Dermis microvascular lymphatic vessel endothelial cell (primary cell): ENCODE measurements at places on chromosomes 13 and 19. TPM values are rescaled to one million over a fixed set of nuclear protein-coding genes. Genes with fewer than 3 reads are reported as not detected.

- no peak for DNase-seq
Measured at GRCh38 chr19:3536429-3537100, 2.4 kb upstream of the TEKTIP1 start.

ALG5 gene
- total RNA-seq, result 29.8 and 34.4 TPM in 2 replicates

TMEM255B gene
- total RNA-seq, result 45.6 and 51.7 TPM in 2 replicates

DNA sequence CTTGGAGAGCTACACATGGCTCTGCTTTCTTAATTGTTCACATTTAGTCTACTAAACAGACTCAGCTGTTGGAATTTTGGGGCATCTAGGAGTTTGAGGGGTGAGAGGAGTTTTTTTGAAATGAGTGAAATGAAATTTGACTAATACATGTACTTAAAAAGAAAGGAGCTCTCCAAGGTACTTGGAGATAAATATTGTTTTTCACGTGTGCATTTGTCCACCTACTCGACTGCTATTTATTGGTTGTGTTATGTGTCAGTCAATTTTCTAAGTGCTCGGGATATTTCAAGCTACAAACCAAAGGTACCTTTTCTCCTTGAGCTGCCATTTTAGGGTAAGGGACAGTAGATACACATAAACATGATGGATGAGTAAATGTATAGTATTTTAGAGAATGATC is 697.0 kb downstream of the LIG4 start:
- DNase-seq, result peak; percentile 32

CYP4F2 gene
- not detected in 2 replicates for total RNA-seq

DNA sequence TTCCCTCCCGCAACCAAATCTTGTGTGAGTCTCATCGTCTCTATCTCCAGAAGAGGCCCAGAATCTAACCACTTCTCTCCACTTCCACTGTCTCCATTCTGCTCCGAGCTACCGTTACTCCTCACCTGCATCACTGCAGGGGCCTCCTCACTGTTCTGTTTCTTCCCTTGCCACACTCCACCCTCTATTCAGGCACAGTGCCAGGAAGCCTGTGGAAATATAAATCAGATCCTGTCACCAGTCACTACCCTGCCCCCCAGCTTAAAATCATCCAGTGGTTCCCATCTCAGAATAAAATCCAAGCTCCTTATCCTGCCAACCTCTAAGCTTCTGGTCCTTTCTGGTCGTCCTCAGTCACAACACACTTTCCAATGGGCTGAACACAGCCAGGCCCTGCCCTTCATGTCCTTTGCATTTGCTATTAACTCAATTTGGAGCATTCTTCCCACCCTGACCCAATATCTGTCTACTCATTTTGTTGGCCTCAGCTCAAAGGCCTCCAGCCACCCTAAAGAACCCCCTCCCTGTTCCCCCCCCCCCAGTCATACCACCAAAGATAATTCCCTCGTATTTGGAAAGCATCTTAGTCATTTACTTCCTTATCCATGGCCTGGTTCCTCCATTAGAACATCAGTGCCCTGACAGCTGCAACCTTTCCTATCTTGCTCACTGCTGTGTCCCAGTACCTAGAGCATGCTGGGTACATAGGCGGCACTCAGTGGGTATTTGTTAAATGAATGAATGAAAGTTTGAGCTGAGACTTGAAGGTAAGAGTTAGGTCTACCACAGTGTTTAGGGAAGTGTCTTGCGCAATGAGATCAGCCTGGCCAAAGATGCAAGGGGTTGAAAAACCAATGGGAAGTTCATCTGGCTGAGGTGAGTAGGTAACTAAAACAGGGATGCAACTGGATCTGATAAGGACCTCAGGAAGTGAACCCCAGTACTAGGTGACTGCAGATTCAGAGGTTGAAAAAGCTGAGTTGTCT is 24.4 kb downstream of the ZNF175 start:
- DNase-seq, result no peak

ZSCAN4 gene
- total RNA-seq, result not detected in 2 replicates

- DNase-seq, result no peak
Measured at GRCh38 chr13:39040206-39040605, 1.9 kb downstream of the NHLRC3 start.

ZIC5 gene
- under 0.01 TPM in 2 replicates for total RNA-seq

DNA sequence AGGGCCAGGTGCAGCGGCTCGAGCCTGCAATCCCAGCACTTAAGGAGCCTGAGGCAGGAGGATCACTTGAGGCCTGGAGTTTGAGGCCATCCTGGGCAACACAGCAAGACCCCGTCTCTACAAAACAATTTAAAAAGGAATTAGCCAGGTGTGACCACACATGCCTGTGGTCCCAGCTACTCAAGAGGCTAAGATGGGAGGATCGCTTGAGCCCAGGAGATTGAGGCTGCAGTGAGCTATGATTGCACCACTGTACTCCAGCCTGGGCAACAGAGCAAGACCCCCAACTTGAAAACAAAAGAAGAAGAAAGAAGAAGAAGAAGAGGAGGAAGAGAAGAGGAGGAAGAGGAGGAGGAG is 47.7 kb downstream of the LATS2 start:
- no peak for DNase-seq

GRCh38 chr13:78759704-78760103 is 100.7 kb upstream of the OBI1 start:
- no peak for DNase-seq

DNA sequence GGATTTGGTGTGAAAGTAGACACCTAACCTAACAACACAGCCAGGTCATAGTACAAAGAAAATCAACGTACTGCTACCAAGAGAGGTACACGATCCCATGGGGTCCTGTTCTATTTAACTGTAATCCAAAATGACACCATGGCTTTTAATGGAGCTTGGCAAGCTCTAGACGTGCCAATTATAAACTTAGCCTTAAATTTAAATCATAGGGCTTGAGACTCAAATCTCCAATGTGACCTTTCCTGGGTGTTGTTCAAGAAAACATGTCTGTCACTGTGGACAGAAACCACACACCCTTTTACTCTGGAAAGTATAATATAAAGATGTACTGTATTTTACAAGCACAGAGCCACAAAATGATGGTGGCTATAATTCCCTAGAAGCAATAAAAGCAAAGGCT is 299.3 kb downstream of the ENOX1 start:
- DNase-seq, result no peak

DNA sequence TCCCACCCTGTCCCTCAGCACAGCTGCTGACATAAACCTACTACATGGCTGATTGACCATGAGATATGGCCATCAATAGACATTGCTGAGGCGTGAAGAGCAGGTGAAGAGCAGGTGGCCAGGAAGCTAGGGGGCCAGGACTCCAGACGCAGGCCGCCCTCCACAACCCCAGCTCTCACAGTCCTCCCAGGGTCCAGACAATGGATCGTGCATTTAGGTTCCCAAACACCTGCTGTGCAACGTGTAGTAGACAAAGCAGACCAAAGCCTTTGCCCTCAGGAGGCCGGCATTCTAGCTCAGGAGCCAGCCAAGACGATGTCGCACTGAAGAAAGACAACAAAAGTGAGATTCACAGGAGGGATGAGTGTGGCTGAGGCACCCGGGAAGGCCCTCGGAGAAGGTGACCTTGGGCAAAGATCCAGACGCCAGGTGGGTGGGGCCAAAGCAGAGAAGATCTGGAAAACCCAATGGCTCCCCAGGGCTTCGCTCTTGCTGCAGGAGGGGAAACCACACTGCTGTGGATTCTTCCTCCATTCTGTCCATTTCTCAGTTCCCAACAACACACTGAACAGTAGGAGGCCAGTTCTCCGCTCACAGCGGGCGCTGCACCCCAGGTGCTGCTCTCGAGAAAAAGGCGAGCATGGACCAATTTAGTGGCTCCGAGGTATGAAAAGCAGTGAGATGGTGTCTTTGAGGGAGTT is 1.4 kb downstream of the FFAR1 start:
- no peak for DNase-seq

GRCh38 chr13:65414187-65414586 is 1815.9 kb downstream of the PCDH9 start:
- no peak for DNase-seq

DNA sequence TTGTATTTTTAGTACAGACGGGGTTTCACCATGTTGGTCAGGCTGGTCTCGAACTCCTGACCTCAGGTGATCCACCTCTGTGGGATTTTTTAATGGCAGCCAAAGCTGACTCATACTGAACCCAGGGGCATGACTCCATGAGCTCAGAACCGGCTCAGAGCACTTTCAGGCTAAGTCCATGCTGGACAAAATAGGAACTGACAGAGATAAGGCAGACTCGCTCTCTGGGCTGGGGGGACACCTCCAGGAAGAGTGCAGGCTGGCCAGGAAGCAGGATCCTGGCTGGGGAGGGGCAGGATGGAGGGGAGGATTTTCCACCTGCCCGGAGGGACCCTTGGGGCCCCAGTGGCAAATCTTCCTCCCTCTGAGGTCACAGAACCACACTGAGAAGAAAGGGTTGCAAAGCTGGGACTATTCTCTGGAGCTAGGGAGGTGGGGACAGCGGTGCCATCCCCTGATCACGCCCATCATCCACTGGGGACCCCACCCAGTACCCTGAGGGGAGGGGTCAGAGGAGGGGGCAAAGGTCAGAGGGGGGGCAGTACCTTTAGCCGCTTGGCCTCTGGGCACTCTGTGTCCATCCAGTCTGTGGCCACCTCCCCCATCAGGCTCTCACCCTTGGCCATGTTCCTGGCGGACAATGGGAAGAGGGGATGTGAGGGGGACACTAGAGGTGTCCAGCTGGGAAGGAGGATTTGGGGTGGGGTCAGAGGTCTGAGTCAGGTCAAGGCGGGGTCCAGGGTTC is 31.1 kb downstream of the NOTCH3 start:
- DNase-seq, result no peak

GRCh38 chr13:36766295-36766694 is 52.7 kb upstream of the RFXAP start:
- DNase-seq, result no peak

GRCh38 chr19:18262144-18262543 is 12.1 kb downstream of the IQCN start:
- no peak for DNase-seq

- no peak for DNase-seq
Measured at GRCh38 chr13:62418872-62419271, 1003.2 kb upstream of the PCDH20 start.

KLK11 gene
- not detected in 2 replicates for total RNA-seq

GRCh38 chr13:105773241-105773640 is 762.2 kb downstream of the EFNB2 start:
- DNase-seq, result no peak

CEBPA gene
- total RNA-seq, result 0.13 TPM in 2 replicates

CDK8 gene
- 13.0 and 15.4 TPM in 2 replicates for total RNA-seq

DNA sequence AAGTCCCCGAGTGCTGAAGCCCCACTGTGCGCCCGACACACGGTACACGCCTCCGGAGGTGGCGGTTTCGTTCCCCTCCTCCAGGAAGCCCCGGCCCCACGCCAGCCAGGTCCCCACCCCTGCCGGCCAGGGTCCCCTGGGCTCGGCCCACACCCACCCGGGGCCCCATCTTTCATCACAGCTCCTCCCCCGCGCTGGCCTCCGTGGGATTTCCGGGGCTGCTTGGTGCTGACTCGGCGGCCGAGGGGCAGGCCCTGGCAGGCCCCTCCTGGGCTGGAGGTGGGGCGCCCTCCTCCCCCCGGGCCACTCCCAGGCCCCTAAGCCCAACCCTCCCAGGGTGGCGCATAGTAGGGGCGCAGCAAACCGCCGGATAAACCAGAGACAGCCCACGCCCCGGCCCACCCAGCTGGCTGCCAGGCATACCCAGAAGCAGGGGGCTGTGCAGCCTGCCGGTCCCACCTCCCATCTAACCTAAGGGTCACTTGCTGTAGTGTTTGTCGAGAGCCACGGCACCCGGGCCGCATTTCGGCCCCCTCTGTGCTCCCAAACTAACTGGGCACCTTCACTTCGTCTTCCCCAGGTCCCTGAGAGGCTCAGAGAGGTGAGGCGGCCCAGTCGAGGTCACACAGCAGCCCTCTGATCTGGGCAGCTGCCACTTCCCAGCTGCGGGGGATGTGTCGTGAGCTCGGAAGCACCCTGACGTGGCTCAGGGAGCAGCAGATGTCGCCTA is 6.6 kb downstream of the ZBTB7A start:
- DNase-seq, result no peak

GRCh38 chr13:105259426-105259825 is 1276.0 kb downstream of the EFNB2 start:
- no peak for DNase-seq

PRODH2 gene
- total RNA-seq, result not detected in 2 replicates

GRCh38 chr19:19315444-19315843 is 4.9 kb downstream of the SUGP1 start:
- DNase-seq, result no peak

GRCh38 chr13:51738226-51738905 is 65.6 kb downstream of the DHRS12 start:
- DNase-seq, result no peak

ATXN8OS gene
- total RNA-seq, result not detected in 2 replicates

KLK13 gene
- not detected in 2 replicates for total RNA-seq

DNA sequence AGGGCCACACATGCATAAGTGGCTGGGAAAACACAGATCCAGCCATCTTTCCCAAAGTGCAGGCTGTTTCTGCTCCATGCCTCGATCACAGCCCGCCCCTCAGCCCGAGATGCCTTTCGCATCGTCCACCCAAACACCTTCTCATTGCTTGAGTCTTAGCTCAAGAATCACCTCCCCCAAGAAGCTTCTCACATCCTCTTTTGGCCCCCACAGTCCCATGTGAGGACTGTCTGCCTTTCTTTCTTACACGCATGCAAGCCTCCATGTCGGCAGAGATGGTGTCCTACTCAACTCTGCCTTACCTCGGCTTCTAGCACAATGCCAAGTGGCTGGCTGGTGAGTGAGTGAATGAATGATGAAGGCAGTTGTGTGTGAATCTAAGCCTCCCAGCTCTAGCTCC is 18.1 kb upstream of the GSX1 start:
- no peak for DNase-seq

KCNK6 gene
- total RNA-seq, result 4.7 and 6.9 TPM in 2 replicates

DNA sequence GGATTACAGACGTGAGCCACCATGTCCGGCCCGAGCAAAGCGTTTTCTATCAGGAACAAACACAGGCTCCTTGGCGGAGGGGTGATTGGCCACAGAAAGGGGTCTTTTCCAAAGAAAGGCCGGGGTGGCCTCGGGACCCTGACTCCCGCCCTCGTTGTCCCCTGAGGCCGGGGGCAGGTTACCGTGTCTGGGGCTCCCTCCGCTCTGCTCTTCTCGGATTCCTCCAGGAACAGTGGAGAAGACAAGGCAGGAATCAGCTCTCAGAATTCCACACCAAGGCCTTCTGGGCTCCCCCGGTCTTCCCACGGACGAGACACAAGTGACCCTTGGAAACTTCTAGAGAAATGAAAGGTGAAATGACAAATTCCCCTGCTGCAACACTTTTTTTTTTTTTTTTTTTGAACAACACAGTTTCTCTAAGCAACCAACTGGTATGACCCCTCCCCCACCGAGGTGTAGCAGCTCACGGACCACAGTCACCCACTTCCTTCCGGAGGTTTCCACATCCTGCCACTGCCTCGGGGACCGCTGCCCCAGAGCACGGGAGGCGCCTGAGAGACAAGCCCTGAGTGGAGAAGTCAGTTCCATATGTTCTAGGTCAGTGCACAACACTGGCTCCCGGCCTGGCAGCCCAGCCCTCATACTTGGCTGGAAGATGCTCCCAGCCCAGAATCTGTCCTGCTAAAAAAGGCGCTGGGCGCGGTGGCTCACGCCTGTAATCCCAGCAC is 11.0 kb downstream of the MOB3A start:
- peak; percentile 50 for DNase-seq

GRCh38 chr13:29999492-30000369 is 149.3 kb upstream of the UBL3 start:
- DNase-seq, result no peak

- DNase-seq, result no peak
Measured at GRCh38 chr13:67048084-67048820, 181.9 kb downstream of the PCDH9 start.

GRCh38 chr19:45121827-45122345 is 28.9 kb downstream of the PPP1R37 start:
- DNase-seq, result no peak

JAK3 gene
- total RNA-seq, result 1.7 and 2.4 TPM in 2 replicates

GRCh38 chr13:94859811-94860210 is 147.5 kb upstream of the SOX21 start:
- DNase-seq, result peak; percentile 82
